ENCODE measurements at places on chromosomes 4 and X.

DNA sequence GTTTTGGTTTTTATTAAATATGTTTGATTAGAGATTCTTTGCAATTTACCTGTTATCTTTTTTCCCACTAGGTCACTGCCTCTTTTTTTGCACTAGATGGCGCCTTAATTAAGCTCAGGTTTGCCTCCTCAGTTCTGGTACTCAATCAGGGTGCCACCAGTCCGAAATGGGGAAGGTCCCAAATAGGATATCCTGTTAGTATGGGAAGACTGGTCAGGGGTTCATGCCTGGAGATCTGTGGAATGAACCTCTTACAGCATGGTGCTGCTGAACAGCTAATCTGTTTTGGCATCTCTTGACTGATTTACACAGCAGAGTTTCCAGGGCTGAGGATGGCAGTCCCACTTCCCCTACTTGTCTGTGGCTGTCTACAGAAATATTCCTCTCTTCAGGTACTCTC is 24.2 kb upstream of the VSIG1 start:
- DNase-seq: no peak

DNA sequence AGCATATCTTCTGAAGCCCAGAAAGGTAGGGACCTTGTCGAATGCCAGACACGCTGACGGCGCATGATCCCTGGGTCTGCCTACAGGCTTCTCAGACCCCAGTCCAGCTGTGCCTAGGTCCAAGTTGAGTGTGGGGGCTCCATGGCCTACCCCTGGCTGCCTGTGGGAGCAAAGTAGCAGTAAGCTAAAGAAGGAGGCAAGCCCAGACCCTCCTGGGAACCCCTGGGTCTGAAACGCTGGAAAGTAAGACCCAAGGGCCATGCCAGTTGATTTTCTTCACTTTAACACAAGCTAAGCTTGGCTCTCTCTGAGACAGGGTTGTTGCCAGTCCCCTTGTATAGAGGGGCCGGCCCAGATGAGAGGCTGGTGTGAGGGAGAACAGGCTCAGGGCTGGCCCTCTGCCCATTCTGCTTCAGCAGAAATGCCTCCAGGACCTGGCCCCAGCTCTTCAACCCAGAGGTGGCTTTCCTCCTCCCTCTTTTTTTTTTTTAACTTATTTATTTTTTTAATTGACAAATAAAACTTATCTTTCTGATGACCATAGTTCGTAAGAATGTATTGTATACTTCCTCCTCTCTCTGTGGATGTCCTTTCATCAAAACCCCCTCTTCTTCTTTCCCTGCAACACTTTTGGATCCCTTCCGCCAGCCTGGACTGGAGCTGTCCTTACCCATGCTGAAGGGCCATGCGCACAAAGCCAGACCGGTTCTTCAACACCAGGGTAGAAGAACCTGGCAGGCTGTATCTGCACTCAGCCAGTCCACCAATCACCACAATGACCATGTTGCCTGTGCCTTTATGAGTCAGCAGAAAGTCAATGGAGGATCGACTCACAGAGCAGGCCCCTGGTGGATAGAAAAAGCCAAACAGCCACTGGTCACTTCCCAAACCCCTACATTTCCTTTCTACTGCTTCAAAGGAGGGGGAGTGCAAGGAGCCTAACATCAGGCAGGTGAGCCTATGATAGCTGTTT is 7.1 kb downstream of the AWAT2 start:
- no peak for DNase-seq

DNA sequence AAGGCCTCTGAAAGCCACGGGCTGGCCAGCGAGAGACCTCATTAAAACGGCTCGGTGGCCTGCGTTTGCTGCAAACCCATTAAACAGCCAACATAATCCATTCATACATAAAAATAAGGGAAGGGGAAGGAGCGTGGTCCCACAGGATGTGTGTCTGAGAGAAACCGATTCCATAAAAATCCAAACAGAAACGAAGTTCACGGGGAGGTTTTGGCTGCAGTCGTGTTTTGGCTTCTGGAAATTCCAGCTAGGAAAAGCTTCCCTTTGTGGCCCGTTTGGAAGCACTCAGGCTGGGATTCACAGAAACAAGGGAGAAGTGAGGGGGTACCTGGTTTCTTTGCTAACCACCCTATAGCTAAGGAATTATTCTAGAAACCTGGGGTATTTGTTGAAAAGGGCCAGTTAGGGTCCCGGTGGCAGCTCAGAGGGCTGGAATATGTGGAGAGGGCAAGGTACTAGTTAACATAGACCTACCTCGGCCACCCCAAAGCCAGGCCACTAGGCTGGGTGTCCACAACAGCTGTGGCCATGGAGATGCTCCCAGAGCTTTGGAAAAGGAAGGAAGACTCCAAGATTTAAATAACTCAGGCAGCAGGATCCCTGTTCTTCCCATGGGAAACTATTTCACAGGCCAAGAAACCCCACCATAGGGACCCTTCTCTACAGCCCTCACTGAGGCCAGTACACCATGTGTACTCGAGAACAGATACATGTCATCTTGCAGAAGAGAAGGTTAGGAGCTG is 166.8 kb downstream of the BCOR start:
- no peak for DNase-seq

DNA sequence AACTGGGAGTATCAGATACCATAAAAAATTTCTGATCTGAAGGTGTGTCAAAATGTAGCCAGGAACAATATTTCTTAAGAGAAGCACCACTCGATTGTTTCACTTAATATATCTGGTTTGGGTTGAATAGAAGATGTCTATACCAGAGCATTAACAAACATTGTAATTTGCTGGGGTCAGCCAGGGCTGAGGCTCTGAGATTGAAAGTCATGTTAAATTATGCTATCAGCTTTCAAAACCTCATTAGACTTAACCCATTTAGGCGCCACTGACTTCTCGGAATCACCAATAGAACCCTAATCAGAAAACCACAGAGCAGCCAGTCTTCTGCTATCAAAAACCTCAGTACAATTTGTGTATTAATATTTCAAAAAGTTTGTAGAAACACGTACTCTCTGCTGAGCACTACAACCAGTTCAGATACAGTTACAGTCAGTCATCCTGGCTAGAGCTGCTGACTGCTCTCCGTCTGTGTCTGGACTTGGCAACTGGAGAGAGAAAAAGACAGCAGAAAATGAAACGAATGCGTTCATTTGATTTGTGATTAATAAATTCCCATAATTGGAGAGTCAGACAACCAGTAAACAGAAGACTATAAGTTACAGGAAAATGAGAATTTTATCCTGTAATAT is 848.6 kb upstream of the PABPC4L start:
- no peak for DNase-seq

DNA sequence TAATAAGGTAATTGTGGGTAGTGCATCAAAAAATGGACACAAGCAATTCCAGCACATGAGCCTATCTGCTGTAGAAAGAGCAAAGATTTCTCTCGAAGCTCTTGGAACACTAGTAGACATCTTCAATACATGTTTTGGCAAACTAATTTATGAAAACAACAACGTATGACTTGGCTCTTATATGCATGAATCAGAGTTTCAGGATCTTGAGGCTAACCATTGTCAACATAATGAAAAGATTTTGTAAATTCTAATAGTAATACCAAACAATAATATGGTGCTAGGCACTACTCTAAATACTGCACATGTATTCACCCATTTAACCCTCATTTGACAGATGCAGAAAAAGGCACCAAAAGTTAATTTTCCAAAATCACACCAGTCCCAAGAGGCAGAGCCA is 25.1 kb upstream of the ANKRD50 start:
- no peak for DNase-seq

Data from NCI-H774 (cell line).